ENCODE measurements at places on chromosomes 12 and 14. TPM values are rescaled to one million over a fixed set of nuclear protein-coding genes. Genes with fewer than 3 reads are reported as not detected.

GRCh38 chr12:121767525-121768016, 25.9 kb downstream of the RHOF start:
- DNase-seq = no peak

Gene LHX5
- total RNA-seq = not detected

GRCh38 chr14:101997429-101998336, 33.3 kb downstream of the DYNC1H1 start:
- DNase-seq = no peak

GRCh38 chr12:51717326-51717925, 126.4 kb downstream of the SCN8A start:
- no peak for DNase-seq

DNA sequence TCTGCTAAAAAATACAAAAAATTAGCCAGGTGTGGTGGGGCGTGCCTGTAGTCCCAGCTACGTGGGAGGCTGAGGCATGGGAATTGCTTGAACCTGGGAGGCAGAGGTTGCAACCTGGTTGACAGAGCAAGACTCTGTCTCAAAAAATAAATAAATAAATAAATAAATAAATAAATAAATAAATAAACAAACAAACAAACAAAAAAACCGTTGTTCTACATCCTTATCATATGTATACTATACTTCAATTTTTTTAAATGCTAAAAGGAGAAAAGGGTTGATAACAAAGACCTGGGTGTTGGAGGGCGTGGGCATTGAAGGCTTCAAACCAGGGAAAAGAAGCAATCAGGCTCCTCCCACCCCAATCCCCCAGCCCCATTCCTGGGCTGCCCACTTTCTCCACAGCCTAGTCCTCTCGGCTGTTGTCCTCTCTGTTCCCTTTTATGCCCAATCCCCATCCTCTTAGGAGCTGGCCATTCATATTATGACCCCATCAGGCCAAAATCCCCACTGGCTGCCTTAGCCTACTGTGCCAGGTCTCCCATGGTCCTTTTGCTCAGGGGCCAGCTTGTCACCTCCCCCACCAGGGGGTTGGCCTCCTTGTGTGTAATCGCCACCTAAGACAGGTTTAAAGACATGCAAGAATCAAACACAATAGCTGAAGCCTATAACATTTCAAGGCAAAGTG, 30.2 kb downstream of the CLMN start:
- DNase-seq = no peak

GRCh38 chr14:90384543-90384911, 12.3 kb upstream of the CALM1 start:
- no peak for DNase-seq
